ENCODE measurements at places on chromosomes 5 and 9. TPM values are rescaled to one million over a fixed set of nuclear protein-coding genes. Genes with fewer than 3 reads are reported as not detected.

LEAP2 gene
- 0.08 TPM for total RNA-seq

ZNF658 gene
- total RNA-seq, result 2.9 TPM

MYOZ3 gene
- 1.9 TPM for total RNA-seq

FBP2 gene
- total RNA-seq, result not detected

BBLN gene
- 26.9 TPM for total RNA-seq

FGF1 gene
- total RNA-seq, result 3.8 TPM

DND1 gene
- not detected for total RNA-seq

CDHR2 gene
- not detected for total RNA-seq

IFNA8 gene
- total RNA-seq, result not detected

ERBIN gene
- total RNA-seq, result 22.3 TPM

FIBCD1 gene
- total RNA-seq, result 2.4 TPM

PNPLA7 gene
- total RNA-seq, result 0.60 TPM

SLC24A2 gene
- total RNA-seq, result 0.12 TPM

BTF3 gene
- 233 TPM for total RNA-seq

Measured in smooth muscle cell of the coronary artery (primary cell).